Activated T-helper 17 cell treated with anti-CD3 and anti-CD28 coated beads, Interleukin-2, amount 50 U/mL, for 72 hours (primary cell): ENCODE measurements at places on chromosomes 5 and 9. TPM values are rescaled to one million over a fixed set of nuclear protein-coding genes. Genes with fewer than 3 reads are reported as not detected.

DNA sequence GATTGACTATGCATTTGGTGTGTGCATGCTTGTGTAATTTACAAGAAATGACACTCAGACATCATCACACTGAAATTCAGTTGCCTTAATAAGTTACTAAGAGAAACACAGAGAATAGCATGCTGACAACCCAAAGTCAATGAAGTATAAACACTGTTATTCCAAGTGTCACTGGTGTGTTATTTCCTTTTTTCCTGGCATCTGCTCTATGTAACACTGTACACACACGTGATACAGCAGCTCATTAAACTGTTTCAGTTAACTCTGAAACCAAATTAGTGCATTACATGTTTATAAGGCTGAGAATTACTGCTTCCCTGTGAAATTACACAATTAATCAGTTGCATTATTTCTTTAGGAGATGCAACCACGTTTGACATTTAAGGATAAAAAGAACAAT lies 252.7 kb downstream of the EFNA5 start:
- no peak for ATAC-seq

DNA sequence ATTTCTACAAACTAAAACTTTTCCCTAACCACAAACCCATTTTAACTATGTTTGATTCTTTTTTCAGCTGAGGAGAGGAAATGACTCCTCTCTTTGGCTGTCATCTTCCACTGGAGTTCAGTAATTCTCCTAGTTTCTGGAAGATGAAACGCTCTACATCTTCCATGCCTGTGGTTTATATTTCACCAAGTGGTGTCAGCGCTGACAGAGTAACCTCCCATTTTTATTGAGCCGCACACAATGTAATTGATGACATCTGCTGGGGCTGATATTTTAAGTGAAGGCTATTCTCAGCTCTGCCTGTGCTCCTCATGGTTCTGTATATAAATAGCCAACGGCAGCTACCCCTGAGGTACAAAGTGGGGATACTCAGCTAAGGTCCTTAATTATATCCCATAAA lies 234.6 kb downstream of the SPOCK1 start:
- ATAC-seq = no peak

DNA sequence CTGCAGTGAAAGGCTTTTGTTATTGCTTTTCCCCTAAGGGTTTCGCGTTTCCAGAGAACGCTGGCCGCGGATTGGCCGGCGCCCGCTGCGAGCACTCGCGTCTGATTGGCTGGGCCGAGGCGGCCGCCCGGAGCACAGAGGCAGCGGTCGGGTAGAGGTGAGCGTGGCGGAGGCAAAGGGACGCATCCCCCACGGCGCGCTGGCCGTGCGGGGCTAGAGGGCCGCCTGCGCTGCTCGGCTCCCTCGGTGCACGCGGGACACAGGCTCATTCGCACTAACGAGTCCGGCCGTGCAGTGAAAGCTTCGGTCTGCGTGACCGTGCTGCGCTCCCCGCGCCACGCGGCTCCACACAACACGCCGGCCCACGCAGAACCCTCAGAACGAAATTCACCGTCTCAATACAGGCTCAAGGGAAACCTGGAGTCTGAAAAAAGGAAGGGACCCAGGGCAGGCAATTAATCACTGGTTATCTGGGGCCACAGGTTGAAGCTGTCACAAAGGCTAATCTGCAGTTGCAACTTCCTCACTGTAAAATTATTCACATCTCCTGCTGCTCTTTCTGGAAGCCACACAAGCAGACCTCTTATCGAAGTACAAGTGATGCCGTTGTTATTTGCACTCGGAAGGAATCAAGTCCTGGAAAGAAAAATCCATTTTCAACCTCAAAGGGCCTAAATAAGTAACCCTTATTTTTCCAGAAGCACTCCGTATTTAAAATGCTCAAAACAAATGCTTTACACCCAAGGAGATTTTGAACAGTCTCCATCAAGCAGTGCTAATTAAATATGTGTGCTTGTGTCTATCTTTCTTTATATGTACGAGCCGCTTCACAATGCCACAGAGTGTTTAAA lies 94.6 kb downstream of the ZNF608 start:
- peak; percentile 40 for ATAC-seq

Gene TMEM215
- not detected for total RNA-seq

Gene LRRC19
- not detected for total RNA-seq

DNA sequence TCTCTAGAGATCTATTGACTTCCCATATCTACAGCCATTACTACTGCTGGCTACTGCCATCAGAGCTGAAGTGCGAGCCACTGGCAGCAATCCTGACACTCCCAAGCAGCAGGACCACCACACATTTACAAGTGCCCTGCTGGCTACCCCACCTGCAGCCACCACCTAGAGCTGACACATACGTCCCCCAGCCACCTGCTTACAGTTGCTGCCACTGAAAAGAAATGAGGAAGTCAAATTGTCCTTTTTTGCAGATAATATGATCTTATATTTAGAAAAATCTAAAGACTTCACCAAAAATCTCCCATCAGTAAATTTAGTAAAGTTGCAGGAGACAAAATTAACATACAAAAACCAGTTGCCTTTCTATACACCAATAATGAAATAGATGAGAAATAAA lies 48.4 kb downstream of the ZNF484 start:
- no peak for ATAC-seq

- no peak for ATAC-seq
Measured at GRCh38 chr5:152185547-152186245, 219.4 kb downstream of the NMUR2 start.

- ATAC-seq = no peak
Measured at GRCh38 chr9:6301858-6302257, 26.3 kb upstream of the TPD52L3 start.

DNA sequence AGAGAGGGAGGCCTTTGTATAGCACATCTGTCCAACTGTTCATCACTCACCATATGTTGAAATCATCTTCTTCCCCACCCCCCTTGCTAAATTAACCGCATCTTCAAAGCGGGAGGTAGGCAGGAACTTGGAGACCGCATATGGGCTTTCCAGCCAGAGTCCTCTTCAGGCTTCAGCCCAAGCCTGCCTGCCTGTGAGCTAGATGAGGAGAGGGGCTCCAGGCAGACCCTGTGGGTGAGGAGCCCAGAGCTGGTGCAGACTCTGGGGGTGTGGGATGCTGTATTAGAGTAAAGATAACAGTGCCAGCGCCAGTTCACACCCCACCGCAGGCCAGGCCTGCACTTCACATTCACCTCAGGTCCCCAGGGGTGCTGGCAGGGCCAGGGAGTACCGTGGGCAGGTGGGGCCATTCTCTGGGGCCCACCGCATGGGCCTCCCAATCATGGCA lies 16.2 kb downstream of the PRRC2B start:
- ATAC-seq = peak; percentile 30

- ATAC-seq = no peak
Measured at GRCh38 chr5:79695526-79695925, 5.9 kb downstream of the CMYA5 start.

Gene AHRR
- total RNA-seq = 78.1 TPM

Gene PRUNE2
- 0.24 TPM for total RNA-seq
